Stimulated activated CD8-positive, alpha-beta memory T cell treated with anti-CD3 and anti-CD28 coated beads, Interleukin-4, amount 100 ng/mL, for 48 hours (primary cell): ENCODE measurements at places on chromosomes 3 and 15.
A peak's percentile ranks its signal among the peaks of the same experiment; 100 is the strongest.

DNA sequence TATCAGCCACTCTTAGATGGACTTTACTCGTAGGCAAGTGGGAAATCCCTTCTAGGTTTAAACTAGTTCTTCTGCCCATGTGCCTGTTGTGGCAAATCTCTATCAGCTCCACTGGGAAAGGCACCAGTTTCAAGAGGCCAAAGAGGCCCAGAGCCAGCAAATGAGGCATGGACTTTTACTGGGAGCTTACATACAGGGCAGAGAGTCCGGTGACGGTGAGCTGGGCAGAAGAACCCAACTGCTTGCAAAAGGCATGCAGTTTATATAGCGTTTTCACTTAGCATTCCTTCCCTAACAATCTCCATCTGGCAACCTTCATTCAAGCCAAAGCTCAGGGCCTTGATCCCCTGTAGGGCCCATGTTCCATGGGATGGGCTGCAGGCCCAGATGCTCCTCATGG is 93.0 kb upstream of the C3orf80 start:
- DNase-seq: no peak

GRCh38 chr3:180390313-180390712 is 211.7 kb upstream of the TTC14 start:
- DNase-seq: no peak

DNA sequence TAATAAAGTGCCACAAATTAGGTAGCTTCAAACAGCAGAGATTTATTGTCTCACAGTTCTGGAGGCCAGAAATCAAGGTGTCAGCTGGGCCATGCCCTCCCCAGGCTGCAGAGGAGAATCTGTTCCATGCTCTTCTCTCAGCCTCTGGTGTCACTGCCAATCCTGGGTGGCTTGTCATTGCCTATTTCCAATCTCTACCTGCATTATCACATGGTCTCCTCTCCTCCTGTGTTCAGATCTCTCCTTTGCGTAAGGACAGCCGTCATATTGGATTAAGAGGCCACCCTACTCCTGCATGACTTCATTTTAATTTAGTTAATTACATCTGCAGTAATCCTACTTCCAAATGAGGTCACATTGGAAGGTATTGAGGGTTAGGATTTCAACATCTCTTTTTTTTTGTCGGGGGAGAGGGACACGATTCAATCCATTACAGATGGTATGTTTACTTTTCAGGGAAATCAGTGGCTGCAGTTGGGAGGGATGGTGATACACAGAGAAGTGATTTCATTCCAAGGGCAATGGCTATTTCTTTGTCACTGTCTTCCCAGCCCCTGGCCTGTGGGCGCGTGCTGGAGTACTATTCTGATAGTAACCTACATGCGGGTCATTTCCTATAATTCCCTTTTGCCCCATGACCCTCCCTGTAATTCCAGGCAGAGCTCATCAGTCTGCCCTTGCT is 169.4 kb downstream of the MINAR1 start:
- no peak for DNase-seq

DNA sequence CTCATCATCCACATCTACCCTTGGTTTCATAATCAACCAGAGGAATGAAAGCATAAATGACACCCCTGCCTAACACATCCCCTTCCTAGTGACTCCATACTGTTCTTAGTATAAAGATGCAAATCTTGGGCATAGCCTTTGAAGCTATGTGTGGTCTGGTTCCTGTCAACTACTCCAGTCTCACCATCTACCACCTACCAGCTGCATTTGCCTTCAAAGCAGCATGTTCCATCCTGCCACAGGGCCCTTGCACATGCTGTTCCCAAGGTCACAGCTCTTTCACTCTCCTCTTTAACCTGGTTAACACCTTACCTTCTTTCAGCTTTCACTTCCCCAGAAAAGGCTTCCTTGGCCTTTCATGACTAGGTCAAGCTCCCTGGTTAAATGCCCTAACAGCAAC is 62.3 kb upstream of the ARHGEF3 start:
- DNase-seq: peak; percentile 74

DNA sequence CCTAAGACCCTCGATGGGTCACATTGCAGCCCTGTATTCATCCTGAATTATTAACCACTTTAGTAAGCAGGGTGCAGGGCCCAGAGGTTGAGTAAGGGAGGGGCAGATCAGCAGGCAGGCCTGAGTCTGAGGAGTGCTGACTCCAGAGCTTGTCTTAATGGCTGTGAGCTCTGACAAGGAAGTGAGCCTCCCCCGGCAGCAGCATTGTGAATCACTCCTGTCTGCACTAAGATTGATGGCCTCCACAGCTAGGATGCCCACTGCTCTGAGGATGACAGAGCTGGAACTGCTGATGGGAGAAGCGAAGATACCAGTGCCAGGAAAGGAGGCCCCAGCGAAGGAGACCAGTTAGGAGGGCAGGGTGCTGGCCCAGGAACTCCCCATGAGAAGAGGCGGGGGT is 46.5 kb upstream of the CCDC174 start:
- no peak for DNase-seq

DNA sequence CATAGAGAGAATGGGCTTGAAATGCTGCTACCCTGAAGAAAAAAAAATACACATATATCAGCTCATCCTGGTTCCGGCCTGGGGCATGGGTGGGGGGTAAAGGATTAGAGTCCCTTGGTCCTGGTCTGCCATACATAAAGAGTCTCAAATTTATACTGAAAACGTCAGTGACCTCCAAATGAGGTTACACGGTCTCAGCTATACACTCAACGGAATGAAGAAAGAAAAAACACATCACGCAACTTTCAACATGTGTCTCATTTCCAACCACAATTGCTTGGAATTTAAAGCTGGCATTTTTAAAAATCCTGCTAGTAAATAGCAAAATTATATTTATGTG is 612.8 kb downstream of the MCTP2 start:
- DNase-seq: no peak

DNA sequence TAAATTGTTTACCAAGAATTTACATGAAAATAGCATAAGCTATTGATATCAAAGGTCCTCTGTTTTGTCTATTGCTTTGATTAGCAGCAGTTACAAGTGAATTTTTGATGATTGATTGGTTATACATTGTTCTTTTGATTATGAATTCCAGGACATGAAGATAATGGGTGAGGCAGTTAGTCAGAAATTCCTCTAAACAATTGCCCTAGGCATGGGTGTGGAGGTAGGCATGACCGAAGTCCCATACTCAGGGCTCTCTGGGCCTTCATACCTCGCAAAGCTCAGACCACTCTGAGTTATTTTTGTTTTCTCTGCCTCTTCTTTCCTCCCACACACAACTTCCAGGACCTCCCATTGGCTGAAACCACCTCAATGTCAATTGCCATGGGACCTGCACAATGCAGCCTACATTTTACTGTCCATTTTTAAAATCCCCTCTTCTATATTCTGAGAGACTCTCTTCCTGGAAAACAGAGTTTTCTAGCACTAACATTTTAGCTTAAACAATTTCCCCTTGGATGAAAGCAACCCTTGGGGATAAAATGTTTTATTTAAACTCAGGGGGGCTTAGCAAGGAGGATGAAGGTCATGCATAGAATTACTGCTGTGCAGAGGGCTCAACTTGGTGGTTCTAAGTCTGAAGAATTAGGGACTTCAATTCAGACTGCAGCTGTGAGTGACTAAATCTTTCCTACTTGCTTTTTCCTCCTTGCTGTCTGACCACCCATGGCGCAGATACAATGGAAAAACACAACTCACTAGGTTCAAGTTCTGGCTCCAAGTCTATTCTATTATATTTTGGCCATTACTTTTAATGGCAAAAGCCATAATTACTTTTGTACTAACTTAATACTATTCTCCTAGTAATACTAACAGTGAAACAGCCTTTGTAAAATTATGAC is 594.8 kb downstream of the NTRK3 start:
- no peak for DNase-seq

GRCh38 chr3:42257007-42257406 is 9.0 kb downstream of the CCK start:
- DNase-seq: no peak

GRCh38 chr3:56909349-56909748 is 107.6 kb upstream of the ARHGEF3 start:
- DNase-seq: no peak

DNA sequence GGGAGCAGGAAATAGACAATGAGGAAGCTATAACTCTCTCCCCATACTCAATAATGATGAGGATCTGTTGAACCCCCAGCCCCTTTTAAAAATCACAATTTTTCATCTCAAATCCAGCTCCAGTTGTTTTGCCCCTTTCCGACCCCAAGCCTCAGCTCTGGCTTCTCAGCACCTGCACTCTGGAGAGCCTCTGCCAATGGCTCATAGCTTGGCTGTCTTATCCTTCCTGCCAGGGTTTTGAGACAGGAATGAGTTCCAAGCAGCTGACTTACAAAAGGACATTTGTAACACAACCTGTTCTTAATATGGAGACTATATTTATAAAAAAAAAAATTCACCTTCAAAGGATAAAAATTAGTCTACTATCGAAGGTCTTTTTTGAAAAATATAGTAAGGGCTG is 105.9 kb upstream of the NEDD4 start:
- no peak for DNase-seq

- no peak for DNase-seq
Observed at GRCh38 chr3:29064085-29064484, 216.8 kb upstream of the RBMS3 start.

DNA sequence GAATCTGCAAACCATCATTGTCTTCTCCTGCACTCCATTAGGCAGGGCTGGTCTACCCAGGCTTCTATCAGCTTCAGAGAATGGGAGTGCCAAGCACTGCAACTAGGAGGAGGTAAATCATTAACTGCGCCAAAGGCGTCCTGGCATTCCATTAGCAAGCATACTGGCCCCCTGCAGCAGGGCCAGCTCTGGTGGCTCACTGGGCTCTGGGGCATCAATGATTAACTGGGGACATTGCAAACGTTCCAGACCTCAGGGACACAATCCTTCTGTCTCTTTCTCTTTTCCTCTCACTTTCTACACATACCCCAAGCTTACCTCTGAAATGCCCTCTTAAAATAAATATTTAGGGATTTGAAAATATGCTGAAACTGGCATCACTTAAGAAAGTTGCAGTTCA is 129.0 kb downstream of the MYLK start:
- no peak for DNase-seq

DNA sequence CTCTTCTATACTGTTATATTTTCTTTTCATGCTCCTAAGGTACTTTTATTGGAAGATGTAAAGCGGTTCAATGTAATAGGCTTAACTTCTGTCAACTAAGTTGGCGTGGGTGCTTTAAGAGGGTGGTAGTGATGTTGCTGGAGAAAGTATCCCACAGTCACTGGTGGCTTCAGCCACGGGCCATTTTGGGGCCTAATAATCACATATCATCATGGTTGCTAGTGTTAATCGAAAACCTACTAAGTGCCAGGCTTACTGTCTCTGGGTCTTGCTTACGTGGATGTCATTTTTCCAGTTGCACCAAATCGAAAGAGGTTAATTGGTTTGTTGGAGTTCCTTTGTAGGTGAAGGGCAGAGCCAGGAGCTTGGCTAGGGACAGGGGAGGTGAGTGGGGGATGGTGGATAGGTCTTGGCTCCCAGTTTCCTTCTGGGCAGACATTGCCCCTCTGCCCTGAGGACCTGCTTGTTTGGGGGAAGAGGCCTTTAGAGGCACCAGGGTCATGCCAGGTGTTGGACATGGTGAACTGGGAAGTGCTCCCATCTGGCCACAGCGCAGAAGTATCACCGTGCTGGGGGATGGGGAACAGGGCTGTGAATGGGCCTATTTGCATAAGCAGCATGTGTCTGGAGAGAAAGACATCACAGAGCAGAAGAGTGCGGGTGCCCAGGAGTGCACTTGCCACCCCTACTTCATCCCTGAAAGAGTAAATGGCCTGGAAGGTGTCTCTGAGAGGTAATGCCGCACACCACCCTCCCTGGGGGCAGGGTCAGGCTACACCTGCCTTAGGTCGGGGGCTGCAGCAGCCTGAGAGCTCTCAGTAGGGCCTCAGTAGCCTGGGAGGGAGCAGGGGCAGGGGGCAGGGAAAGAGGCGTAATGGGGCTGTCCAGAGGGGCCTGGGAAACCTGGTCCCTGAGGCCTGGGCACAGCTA is 62.4 kb upstream of the POLG start:
- DNase-seq: no peak

GRCh38 chr3:106688464-106688863 is 688.8 kb upstream of the CCDC54 start:
- no peak for DNase-seq

GRCh38 chr15:64813075-64813474 is 12.4 kb downstream of the PIF1 start:
- DNase-seq: no peak

DNA sequence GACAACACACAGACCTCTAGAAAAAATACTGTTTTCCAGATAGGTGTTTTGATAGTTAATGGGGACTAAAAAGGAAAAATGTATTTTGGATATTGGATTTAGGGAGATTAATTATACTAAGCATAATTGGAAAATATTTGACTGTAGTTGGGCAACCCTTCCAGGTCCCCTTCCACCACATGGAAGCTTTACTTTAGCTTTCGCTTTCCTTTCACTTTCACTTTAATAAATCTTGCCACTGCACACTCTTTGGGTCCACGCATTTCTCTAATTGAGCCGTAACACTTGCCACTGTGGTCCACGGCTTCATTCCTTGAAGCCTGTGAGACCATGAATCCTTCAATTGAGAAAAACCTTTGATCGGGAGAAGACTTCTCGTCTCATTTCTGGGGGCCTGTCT is 15.5 kb downstream of the GLDN start:
- no peak for DNase-seq

GRCh38 chr15:39628144-39628508 is 47.2 kb downstream of the THBS1 start:
- DNase-seq: no peak

GRCh38 chr3:193470710-193471109 is 84.0 kb downstream of the ATP13A4 start:
- no peak for DNase-seq

GRCh38 chr15:32736701-32737061 is 18.9 kb downstream of the GREM1 start:
- DNase-seq: no peak

DNA sequence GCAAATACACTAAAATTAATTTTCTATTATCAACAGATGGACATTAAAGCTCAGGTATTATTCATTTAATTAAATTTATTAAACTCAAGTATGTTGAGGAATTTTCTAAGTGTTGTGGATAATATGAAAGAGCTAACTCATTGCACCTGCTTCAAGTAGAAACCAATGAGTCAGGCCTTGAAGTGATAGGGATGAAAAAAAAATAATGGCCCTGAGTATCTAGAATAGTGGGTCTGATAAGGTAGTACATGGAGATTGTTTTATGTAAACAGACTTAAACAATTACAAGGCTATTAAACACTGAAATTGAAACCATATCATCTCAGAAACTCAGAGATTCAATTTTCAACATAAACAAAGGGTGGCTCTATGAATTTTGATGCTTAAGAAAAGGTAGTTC is 857.1 kb upstream of the GBE1 start:
- no peak for DNase-seq

- DNase-seq: no peak
Observed at GRCh38 chr3:186303965-186304364, 58.1 kb downstream of the DGKG start.

GRCh38 chr15:52746162-52746757 is 43.9 kb downstream of the ONECUT1 start:
- no peak for DNase-seq
